ENCODE measurements at places on chromosomes 12 and 14. TPM values are rescaled to one million over a fixed set of nuclear protein-coding genes. Genes with fewer than 3 reads are reported as not detected.

INHBE gene
- polyA plus RNA-seq, result 0.16 TPM

PSMC1 gene
- 92.8 TPM for polyA plus RNA-seq

PRH1 gene
- polyA plus RNA-seq, result 12.4 TPM

PSMC6 gene
- 38.1 TPM for polyA plus RNA-seq

PMCH gene
- not detected for polyA plus RNA-seq

SPSB2 gene
- 10.6 TPM for polyA plus RNA-seq

PTCSC3 gene
- polyA plus RNA-seq, result not detected

CIROP gene
- polyA plus RNA-seq, result not detected

GPRC5D gene
- not detected for polyA plus RNA-seq

CYP46A1 gene
- polyA plus RNA-seq, result not detected

AGAP2 gene
- polyA plus RNA-seq, result 5.6 TPM

HOXC11 gene
- polyA plus RNA-seq, result not detected

NANOG gene
- 0.02 TPM for polyA plus RNA-seq

ASB2 gene
- not detected for polyA plus RNA-seq

CLEC9A gene
- polyA plus RNA-seq, result not detected

PTPRO gene
- polyA plus RNA-seq, result 0.88 TPM
